Activated naive CD4-positive, alpha-beta T cell (primary cell): ENCODE measurements at places on chromosomes 3 and 15.

- DNase-seq = no peak
These were observed 62.0 kb downstream of the TLE3 start for GRCh38 chr15:70035719-70036077.

- DNase-seq = no peak
These were observed 74.0 kb upstream of the TERB2 start for GRCh38 chr15:44882499-44882968.

DNA sequence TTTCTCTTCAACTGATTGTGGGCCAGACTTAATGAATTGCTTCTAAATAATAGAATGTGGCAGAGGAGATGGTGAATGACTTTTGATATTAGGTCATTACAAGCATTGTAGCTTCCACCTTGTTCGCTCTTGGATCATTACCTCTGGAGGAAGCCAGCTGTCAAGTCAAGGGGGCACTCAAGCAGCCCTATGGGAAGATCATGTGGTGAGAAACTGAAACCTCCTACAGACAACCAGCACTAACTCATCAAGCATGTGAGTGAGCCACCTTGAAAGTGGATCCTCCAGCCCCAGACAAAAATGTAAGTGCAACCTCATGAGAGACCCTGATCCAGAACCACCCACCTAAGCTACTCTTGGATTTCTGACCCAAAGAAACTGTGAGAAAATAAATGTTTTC is 109.8 kb upstream of the TBC1D5 start:
- DNase-seq = no peak

DNA sequence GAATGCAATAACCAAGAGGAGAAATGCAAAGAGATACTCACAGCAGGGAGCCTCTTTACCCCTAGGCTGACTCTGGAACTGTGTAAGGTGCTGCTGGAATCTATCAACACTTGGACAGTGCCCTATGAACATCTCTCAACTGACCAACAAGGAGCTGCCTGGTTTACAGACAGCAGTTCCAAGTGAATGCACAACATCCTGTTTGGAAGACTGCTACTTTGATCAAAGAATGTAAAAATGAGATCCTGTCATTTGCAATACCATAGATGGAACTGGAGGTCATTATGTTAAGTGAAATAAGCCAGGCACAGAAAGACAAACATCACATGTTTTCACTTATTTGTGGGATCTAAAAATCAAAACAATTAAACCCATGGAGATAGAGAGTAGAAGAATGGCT is 136.3 kb downstream of the IMPG2 start:
- DNase-seq = no peak

- no peak for DNase-seq
These were observed 161.0 kb upstream of the CTDSPL start for GRCh38 chr3:37700466-37701248.

- DNase-seq = no peak
These were observed 101.0 kb downstream of the ATG7 start for GRCh38 chr3:11373235-11373634.

DNA sequence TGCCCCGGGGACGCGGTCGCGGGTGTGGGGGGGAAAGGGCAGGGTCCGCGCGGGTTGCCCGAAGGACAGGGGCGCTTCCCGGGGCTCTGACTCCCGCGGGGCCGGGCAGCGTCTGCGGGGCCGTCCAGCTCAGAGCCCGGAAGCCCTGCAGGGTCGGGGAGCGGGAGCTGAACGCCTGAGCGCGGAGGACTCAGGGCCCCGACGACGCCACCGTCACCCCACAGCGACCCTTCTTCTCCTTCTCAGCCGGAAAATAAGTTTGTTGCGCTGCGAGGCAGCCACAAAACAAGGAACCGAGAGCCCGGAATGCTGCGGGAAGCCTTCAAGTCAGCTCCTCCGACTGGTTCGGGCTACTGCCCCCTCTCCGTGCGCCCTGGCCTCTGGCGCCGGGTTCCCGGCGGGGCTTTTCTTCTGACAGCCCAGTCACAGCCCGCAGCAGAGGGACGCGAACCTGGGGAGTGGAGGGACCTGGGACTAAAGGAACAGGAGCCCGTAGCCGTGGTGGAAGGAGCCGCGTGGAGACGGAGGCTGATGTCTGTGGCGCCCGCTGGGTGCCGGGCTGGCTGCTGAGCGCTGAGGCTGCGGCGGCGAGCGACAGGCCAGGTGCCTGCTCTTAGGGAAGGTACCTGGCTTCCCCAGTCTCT is 484 bp downstream of the CNTN4 start:
- no peak for DNase-seq

- DNase-seq = no peak
These were observed 117.4 kb upstream of the ZBED2 start for GRCh38 chr3:111712294-111713167.

- no peak for DNase-seq
These were observed 236.7 kb downstream of the ADAMTS17 start for GRCh38 chr15:100105101-100105500.

- no peak for DNase-seq
These were observed 332.2 kb upstream of the GBE1 start for GRCh38 chr3:82093641-82094040.

DNA sequence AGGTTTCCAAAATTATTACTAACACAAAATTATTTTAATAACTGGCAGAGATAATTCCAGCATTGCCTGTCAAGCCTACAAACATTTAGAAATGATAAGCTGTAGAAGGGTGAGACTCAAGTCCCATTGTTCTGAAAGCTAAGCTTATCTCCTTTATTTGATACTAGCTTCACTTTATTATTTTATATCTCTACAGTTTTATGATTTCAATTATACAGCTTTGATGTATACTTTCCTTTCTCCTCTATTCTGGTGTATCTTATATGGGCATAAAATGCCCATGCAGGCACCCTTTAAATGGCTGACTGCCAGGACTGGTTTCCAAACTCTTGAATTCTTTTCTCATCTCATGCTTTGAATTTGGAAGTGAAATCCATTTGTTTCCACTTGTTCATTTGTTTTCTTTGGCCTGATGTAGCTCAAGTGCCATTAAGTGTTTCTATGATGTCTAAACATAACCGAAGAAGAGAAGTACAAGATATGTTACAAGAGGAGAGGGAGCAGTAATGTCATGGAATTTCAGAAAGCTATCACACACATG is 372.1 kb upstream of the ARHGEF26 start:
- no peak for DNase-seq

DNA sequence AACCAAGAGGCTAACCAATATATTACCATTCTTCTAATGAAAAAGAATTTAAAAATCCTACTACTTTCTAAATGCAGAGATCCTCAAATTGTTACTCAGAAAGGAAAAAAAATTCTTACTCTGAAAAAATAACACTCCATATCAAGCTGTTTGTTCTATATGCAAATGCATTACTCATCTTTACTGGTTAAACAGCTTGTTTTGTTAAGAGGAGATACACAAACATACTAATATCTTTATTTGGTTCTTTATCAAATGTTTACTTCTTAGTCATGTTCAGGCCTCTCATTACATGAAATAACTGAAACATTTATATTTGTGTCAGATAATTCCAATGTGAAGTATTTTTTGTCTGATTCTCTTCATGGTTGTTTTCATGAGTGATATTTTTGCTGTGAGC is 146.8 kb downstream of the PCCB start:
- DNase-seq = no peak

- DNase-seq = no peak
These were observed 43.2 kb upstream of the TSEN2 start for GRCh38 chr3:12440927-12441714.

GRCh38 chr3:194294199-194294894 is 56.8 kb downstream of the CPN2 start:
- no peak for DNase-seq

GRCh38 chr3:72186400-72186855 is 401.5 kb upstream of the PROK2 start:
- DNase-seq = no peak

DNA sequence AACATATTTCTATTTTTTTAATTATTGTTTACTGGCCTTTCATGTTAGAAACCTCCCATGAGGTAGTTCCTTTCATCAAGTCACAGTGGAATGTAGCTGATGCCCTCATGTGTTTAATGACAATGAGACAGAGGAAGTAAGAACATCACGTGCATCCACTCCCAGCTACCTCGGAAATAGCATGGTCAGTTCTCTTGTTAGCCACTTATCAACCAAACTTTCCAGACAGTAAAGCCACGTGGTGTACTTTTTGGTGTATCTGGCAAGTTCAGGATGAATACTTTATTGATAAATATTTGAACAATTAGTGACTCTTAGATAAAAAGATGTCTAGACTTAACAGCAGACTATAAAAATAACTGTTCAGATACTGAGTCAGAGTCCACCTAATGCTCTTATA is 781.7 kb downstream of the MECOM start:
- no peak for DNase-seq

- no peak for DNase-seq
These were observed 54.8 kb downstream of the LIPC start for GRCh38 chr15:58486564-58486963.

DNA sequence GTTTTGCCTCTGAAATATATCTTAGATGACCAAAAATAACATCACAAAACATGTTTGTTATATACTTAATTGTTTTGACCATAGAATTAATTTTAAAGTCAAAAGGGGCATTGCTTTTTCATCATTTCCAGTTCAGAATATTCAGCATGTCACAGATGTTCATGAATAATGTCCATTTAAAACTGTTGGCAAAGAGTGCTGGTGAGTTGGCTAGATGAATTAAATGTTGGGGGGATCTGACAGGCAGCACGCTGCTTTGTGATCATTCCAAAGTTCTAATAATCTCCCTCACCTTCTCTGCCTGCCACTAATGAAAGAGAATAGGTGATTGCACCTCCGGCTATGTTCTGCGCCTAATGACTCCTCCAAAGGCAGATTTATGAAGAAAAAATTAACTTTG is 139.2 kb upstream of the MLF1 start:
- no peak for DNase-seq

GRCh38 chr3:160856450-160856849 is 100.4 kb downstream of the PPM1L start:
- no peak for DNase-seq

GRCh38 chr3:106711650-106712049 is 665.6 kb upstream of the CCDC54 start:
- no peak for DNase-seq

DNA sequence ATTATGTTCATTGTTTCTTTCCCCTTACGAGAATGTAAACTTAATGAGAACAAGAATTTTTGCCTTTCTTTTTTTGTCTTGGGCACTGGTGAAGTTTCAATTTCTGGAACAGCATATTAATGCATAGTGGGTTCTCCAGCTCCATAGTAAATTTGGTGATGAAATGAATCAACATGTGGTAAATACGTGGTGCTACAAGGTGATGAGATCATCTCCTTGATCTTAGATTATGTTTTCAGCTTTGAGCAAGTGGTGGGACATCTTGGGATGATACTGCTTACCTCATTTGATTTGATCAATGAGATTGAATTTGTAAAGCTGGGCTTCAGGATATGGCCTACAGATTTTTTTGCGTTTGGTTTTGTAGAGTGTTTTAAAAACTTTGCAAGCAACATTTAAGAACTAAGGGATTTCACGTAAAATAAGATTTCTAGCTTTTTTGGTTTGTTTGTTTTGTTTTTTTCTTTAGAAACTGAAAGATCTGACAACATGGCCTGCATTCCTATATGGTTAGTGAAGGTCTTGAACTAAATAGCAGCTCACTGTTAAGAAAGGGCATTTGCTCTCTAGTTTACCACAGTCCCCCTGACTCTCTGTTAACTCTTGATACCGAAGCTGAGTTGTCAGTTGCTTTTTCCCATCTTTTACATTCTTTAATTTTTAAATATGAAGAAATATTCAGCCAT is 45.6 kb downstream of the FNDC3B start:
- DNase-seq = no peak

- no peak for DNase-seq
These were observed 169.7 kb downstream of the ANXA2 start for GRCh38 chr15:60228101-60228500.

DNA sequence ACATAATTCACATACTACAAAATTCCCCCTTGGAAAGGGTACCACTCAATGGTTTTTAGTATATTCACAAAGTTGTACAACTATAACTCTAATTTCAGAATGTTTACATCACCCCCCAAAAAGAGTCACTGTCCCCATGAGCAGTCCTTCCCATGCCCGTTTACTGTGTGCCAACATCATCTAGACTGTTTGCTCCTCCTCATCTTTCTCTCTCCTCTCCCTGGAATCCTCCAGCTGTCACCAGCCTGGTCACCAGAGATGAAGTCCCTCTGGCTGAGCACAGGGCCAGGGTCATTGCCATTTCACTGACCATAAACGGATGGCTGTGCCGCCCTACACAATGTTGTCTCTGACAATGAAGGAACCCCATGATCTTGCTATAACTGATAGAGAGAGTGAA is 45.2 kb downstream of the C2CD4B start:
- DNase-seq = no peak

DNA sequence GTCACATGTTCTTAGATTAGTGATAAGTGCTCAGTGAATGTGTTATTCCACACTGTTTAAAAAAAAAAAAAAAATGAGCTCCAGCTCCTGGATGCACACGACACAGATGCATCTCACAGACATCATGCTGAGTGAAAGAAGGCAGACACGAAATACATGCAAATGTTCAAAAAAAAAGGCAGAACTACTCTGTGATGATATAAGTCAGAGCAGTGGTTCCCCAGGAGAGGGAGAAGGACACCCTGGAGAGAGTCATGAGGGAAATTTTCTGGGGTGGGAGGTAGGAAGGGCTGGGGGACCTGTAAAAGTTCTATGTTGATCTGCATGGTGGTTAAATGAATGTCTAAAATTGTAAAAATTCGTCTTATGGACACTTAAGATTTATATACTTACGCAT is 4.3 kb downstream of the CSRNP1 start:
- no peak for DNase-seq

DNA sequence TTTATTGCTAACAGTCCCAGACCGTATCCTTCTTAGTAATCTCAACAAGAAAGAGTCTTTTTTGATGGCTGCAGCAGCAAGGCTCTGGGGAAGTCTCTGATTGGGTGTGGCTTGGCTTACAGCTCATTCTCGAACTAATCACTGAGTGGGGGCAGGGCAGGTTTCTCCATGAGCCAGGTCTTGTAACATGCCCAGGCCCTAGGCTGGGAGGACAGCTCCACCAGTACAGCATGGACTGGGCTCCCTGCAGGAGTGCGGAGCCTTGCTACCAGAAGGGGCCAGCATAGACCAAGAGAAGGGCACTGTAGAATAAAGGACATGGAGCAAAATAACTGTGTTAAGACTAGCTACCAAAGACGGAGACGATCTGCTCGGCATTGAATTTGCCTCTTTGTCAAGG is 7.2 kb downstream of the CD276 start:
- DNase-seq = no peak

- DNase-seq = no peak
These were observed 43.6 kb downstream of the RBPMS2 start for GRCh38 chr15:64731805-64732151.

GRCh38 chr3:149000206-149000745 is 8.9 kb downstream of the GYG1 start:
- DNase-seq = no peak
